ENCODE measurements at places on chromosomes 11 and 22.

DNA sequence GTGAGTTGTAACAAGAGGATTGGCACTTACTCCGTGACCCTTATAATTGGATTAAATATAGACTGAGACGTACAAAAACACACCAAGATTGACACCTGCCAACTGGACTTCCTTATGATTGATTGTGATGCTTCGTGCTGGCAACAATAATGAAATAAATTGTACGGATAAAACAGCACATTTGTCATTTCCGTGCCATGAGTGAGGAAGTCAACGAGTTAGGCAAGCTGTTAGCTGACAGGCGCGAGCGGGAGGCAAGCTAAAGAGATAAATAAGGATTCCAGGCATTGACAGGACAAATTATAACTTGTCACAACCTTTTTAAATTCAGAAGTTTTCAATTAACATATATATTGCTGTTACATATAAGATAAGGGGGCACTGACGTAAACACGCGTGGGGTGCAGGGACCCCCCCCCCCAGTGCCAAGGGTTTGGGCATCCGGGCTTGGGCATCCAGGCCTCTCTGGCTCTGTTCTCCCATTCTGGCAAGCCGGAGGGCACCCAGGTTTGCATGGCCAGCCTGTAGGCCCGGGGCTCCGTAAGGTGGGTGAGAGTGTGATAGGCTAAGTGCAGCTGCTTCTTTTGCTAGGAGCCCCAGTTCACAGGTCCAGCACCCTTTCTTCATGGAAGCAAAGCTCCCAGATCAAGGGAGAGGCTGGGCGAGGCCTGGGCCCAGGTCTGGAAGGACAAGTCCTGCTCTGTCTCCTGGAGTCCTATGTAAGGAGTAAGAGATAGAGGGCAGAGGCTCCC, 11.2 kb upstream of the PAX6 start:
- DNase-seq: no peak

- DNase-seq: no peak
These were observed 70.8 kb downstream of the SHANK2 start for GRCh38 chr11:71181566-71181965.

- no peak for DNase-seq
These were observed 6.8 kb downstream of the SC5D start for GRCh38 chr11:121299417-121299816.

GRCh38 chr22:17350292-17350691, 19.0 kb upstream of the CECR2 start:
- no peak for DNase-seq

- no peak for DNase-seq
These were observed 22.9 kb downstream of the RPUSD4 start for GRCh38 chr11:126188332-126189108.

GRCh38 chr11:15586741-15587473, 472.2 kb downstream of the INSC start:
- DNase-seq: no peak

All from anterior cingulate cortex (tissue), 58 donors.